ENCODE measurements at places on chromosomes 5 and 9.

- DNase-seq: no peak
Measured at GRCh38 chr9:132042324-132042723, 37.3 kb downstream of the MED27 start.

DNA sequence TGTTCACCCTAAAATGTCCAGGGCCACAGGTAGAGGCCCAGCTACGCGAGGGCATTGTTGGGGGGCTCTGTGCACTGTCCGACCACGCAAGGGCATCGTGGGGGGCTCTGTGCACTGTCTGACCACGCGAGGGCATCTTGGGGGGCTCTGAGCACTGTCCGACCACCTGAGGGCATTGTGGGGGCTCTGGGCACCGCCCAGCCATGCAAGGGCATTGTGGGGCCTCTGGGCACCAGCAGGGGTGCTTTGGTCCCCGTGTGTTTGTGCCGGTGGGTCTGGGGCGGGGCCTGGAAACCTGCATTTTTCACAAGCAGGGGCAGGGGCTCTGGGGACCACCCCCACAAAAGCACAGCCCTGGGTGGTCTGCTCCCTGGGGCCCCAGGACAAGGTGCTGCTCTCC is 41.5 kb upstream of the RXRA start:
- no peak for DNase-seq

DNA sequence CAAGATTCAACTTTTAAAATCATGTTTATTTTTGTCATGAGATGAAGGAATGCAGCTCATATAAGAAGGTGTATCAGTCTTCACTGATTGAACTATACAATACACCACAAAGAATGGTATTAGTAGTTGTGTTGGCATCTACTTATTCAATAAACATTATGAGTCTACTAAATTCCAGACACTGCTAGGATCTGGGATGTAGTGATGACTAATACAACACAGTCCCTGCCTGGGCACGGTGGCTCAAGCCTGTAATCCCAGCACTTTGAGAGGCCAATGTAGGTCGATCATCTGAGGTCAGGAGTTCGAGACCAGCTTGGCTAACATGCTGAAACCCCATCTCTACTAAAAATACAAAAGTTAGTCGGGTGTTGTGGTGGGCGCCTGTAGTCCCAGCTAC is 171.4 kb upstream of the NFIB start:
- DNase-seq: no peak

- DNase-seq: peak; percentile 16
Measured at GRCh38 chr5:154202379-154203260, 12.1 kb downstream of the GALNT10 start.

DNA sequence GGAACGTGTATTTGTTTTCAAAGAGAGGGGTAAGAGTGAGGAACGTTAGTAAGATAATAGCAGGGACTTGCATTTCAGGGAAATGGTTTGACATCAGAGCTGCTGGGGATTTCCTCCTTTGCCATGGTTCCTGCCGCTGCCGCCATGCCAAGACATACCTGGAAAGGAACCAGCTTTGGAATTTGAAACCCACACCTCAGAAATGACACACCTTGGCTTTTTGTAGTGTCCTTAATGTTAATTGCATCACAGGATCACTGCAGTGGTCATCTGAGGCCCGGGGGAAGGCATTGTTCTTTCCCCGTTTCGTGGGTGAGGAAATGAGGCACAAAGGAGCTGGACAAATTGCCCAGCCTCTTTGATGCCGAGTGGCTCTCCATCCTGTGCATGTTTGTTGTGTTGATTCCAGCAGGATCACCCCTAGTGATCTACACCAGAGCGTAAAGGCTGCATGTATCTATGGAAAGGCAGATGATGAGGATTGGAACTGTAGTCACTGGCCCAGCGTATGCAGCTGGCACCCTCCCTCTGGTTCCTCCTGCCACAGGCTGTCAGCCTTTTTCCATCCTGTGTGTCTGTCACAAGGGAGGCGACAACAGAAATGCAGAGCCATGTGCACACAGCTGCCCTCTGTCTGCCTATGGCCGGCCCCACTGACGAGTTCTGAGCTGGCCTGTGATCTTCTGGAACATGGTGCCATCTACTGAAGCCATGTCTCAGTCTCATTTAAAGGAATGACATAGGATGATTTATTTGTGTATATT is 37.8 kb downstream of the SLC46A2 start:
- DNase-seq: no peak

- no peak for DNase-seq
Measured at GRCh38 chr5:144144956-144145751, 25.3 kb downstream of the YIPF5 start.

GRCh38 chr9:135260221-135261180 is 173.0 kb downstream of the OLFM1 start:
- no peak for DNase-seq

DNA sequence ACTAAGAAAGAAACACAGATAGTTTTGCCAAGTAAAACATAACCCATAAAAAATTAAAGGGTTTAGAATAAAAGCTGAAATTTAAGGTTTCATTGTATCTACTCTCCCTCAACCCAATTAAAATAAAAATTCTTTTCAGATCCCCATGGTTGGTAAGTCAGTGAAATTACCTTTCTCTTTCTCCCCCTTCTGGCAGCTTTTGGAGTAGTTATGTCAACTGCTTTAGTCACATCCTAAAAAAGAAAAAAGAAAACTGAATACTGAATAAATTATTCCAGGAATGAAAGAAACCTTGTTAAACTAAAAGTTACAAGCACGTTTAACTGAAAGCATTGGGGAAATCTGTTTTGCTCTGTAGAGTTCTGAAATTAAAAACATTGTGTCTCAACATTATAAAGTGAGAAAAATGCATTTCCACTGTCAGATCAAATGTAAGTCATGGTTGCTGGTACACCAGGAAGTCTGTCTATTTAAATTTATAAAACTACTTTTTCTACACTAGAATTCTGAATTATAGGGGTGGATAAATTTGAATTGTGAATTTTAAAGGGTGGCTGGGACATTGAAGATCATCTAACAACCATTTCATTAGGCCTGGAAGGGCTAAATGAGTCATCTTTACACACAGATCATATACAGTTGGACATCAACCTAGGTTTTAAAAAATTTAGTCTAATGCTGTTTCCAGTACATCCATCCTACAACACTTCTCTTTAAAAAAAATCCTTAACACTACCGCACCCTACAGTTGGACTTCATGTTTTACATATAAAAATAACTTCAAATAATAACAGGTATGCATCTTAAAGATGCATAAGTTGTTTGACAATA is 24.7 kb downstream of the PSIP1 start:
- peak; percentile 39 for DNase-seq

DNA sequence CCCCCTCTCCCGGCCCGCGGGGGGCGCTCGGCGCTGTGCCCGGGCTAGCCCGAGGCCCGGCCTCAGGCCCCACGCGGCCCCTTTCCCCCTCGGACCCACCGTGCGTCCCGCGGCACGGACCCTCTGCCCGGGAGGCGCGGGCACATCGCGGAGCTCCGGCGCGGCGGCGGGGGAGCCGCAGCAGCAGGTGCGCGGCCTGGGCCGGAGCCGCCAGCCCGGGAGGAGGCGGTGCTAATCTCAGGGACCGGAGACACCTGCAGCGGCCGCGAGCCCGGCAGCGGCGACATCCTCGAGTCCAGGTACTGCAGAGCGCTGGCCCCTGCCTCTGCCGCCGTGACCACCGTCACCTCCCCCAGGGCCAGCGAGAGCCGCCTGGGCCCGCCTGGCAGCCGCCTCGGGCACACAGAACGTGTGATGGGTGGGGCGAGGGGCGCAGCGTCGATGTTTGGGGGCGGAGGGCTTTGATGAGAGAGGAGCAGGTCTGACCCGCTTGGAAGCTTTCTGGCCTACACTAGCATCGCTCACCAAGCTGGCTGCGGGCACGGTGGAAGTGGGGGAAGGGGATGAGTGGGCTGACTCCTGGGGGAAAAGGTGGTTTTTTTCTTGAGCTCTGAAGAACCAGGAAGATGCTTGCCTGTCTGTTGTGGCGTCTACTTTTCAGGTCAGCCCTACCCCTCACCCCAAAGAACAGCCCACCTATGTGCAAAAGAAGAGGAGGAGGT is 524 bp downstream of the CYFIP2 start:
- DNase-seq: peak; percentile 55

DNA sequence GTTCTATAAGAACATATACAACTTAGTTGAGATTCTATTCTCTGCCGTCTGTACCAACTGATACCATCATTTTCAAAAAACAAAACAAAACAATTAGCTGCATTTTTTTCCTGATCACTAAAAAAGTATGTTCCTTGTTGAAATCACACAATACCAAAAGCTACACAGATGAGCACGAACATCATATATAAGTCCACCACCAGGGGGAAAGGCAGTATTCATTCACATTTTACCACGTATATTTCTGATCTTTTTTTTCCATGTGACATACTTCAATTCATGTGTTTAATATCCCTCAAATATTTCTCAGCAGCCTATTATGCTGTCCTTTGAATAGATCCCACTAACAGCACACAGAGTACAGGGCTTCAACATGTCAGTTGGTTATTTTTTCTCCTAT is 40.6 kb downstream of the IRX2 start:
- DNase-seq: no peak

DNA sequence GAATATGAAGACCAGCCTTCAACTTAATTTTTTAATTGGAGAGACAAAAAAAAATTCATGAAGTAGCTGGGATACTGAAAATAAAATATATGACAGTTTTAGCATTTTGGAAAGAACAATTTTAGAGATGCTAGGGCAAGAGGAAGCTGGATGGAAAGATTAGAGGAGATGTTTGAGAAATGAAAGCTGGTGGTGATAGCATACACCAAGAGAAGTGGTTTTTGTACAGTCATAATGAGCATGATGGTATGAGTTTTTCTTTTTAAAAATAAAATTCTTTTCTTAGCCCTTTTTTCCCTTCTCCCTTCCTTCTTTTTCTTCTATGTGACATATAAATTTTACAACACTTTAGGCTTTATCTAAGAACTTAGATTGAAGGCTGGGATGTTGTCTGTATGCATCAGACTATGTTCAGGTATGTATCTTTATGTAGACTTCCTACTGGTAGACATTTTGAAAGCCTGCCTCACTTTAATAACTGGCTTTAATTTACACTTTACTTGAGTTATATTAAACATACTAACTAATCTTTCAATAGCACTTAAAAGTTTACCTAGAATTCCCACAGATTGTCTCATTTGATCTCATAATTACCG is 522.5 kb downstream of the TLE4 start:
- DNase-seq: no peak

DNA sequence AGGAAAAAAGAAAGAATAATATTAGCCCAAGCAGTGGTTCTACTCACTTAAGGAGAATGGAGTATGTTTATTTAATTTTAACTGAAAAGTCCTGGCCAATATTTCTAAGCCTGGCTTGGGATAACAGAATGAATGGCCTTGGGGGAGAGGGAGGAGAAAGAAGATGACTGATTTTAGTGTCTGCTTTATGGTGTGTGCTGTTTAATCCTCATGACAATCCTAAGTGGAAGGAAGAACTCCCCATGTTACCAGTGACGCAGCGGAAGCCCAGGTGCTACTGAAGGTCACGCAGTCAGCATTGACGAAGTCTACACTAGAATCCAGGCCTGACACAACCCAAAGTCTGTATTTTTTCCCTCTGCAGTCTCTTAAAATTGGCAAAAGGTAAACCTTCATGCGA is 50.5 kb downstream of the PALM2AKAP2 start:
- DNase-seq: no peak

- DNase-seq: no peak
Measured at GRCh38 chr9:126676685-126677143, 63.0 kb downstream of the LMX1B start.

GRCh38 chr5:14715481-14715880 is 51.0 kb downstream of the OTULIN start:
- DNase-seq: no peak

DNA sequence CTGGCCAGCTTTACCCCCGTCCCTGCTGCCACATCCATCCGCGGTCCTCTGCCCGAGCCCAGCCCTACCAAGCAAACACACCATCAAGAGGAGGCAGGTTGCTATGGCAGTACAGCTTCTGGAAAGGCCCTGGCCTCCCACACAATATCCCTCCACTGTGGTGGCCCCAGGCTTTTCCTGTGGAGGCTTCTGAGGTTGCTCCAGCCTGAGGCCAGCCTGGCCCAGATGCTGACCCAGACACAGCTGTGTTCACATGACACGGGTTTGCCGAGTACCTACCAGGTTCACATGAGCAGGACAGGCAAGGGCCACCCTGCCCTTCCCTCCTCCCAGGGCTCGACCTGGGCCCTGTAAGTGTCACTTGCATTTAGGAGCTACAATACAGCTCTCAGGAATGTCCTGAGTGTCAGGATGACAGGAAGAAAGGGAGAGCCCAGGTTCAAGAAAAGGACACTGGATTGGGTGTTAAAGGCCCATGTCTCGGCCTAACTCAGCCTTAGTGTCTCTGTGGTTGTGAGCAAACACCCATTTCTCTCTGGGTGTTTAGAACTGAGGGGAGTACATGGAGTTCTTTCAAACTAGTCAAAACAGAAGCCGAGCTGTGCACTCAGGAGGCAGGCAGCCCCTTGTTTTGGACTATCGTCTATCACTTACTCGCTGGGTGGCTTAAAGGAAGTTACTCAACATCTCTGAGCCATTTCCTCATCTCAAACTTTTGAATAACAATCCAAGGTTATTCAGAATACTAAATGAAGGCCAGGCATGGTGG is 40.2 kb downstream of the NAIF1 start:
- DNase-seq: peak; percentile 55

- DNase-seq: peak; percentile 4
Measured at GRCh38 chr5:77972469-77973252, 196.5 kb upstream of the TBCA start.

DNA sequence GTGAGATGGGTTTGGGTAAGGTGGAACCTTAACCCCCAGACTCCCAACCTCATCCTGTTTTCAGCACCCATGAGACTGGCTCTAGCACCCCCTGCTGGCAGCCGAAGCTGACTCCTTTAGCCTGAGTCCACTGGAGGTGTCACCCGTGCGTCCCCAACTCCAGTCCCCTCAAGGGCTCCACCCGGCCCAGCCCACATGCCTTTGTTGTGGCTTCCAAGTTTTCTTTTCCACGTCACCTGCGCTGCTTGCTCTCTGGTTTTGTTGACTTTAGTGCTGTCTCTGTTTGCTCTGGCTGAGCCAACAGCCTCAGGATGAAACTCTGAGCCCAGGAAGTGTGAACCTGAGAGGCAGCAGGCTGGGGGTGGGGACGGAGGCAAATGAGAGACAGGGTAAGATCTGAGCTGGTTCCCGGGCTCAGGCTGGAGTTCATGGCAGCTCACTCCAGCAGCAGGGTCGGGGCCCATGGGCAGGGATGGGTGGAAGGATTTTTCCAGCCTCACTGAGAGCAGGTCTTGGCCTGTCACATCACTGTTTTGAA is 13.2 kb upstream of the AQP7 start:
- DNase-seq: peak; percentile 91

DNA sequence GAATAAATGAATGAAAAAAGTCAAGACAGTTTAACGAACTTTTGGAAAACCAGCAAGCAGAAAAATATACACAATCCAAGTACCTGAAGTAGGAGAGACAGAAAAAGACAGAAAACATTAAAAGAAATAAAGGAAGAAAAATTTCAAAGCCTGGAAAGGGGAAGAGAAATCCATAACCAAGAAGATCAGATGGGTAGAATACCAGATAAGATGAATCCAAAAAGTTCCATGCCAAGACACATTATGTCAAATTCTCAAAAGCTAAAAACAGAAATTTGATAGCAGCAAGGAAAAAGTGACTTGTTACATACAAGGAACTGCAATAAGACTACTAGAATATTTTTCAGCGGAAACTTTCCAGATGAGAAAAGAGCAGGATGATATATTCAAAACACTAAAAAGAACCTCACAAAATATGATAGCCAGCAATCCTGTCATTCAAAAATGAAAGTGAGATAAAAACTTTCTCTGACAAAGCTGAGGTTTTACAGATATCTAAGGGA is 7.6 kb upstream of the ZNF300 start:
- DNase-seq: no peak

GRCh38 chr5:96327722-96328121 is 105.3 kb downstream of the PCSK1 start:
- DNase-seq: no peak

- no peak for DNase-seq
Measured at GRCh38 chr9:88804254-88804596, 187.0 kb upstream of the S1PR3 start.

Measured in CD4-positive, alpha-beta T cell treated with Interleukin-1 beta for 1 hour (primary cell).